ENCODE measurements at places on chromosomes 13 and 19.

- no peak for DNase-seq
Measured at GRCh38 chr13:46179491-46179908, 2.5 kb downstream of the LCP1 start.

- DNase-seq, result no peak
Measured at GRCh38 chr13:90016688-90017087, 1330.8 kb upstream of the MIR17HG start.

GRCh38 chr13:103157434-103158145, 91.4 kb upstream of the SLC10A2 start:
- no peak for DNase-seq

- DNase-seq, result no peak
Measured at GRCh38 chr13:31049833-31050232, 111.9 kb downstream of the HSPH1 start.
